MV-4-11 (cell line): ENCODE measurements at places on chromosomes 3 and 15.

DNA sequence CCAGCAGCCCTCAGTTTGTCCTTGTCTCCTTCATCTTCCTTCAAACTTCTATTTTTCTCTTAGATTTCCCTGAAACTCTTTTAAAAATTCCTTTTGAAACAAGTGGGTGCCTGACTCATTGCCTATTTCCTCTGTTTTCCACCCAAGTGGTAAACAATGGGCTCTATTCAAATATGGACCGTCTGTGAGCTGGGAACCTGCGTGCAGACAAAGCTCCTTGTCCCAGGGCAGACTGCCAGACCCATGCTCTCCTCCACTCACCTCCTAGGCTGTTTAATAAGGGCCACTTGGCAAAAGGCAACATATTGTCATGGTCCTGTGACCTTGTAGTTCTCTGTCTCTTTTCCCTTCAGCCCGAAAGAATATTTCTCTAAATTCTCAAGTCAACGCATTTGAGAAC is 332.7 kb upstream of the THBS1 start:
- DNase-seq, result no peak

GRCh38 chr3:13976469-13976868 is 96.6 kb upstream of the WNT7A start:
- DNase-seq, result peak; percentile 40

DNA sequence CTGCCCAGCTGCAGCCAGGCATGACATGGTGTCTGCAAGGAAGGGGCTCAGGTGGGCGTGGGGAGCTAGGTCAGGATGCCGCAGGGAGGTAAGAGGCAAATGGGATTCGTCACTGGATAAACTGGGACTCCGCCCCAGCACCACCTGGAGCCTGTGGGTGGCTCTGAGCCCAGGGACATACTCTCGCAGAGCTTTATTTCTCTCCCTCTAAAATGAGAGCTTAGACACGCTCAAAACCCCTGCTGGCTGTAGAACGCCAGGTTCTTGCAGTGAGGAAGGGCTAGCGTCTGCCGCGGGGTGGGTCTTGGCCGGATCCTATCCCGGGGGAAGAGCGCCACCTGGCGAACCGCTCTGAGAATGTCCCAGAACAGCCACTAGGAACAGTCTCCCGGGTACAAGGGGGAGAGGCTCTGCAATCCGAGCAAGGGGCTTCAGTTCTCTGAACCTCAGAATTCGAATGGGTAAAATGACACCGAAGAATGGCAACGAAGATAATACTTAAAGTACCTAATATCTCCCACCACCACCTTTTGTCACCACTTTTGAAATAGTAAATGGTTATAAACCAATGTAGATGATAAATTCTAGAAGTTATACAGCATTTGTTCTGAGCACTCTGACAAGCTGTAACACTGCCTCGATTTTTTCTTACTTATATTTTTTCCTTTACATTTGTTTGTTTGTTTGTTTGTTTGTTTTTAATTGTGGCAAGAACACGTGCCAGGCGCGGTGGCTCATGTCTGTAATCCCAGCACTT is 53.2 kb upstream of the SRGAP3 start:
- peak; percentile 59 for DNase-seq

- DNase-seq, result no peak
These were observed 2.1 kb downstream of the ANKUB1 start for GRCh38 chr3:149790268-149790667.

DNA sequence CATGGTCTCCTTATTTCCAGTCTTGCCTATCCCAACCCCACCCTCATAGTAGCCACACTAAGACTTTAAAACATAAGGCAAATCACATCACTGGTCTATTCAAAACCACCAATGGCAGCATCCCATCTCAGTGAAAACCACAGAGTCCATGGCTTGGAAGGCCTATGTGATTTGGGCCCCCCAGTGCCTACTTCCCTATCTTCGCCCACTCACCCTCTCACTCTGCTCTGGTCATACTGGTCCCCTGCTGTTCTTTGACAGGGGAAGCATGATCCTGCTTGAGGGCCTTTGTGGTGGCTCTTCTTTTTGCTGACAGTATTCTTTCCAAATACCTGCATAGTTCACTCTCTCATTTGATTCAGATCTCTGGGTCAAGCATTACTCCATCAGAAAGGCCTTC is 3.3 kb downstream of the GTF2A2 start:
- DNase-seq, result peak; percentile 63

- no peak for DNase-seq
These were observed 25.0 kb downstream of the CTNNB1 start for GRCh38 chr3:41224120-41224806.

DNA sequence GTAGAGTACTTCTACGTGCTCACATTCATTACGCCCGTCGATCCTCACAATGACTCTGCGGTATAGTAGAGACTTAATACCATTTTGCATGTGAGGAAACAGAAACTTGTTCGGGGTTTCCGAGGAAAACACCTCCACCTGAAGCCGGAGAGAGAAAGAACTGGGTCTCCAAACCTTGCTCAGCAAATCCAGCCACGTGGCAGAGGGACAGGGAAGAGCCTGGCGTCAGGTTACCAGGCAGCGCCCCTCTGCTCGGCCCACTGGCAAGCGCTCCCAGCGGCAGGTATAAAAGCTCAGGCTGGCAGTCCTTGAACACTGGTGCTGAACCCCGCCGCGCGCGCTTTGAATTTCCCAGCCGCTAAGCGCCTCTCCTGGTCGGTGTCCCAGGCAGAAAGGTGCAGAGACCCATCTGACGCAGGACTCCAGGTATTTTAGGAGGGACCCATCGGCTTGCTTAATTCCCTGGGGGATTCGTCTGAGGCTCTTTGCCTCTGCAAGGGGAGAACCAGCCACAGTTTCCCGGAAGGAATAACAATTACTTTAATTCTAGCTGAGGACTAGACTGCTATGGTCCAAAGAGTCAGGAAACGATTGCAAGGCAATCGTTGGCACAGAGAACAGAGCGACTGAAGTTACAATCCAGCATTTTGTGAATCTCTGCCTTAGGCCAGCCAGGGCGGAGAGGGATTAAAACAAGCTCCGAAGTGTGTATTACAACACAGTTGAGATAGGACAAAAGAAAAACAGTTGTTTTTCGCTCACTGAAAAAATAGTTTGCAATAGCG is at the start of gene C2CD4A:
TSS of gene C2CD4A (plus strand) at position 315 of the 785 bp plus-strand sequence. CDS start 637 bp downstream, outside the sequence.
- DNase-seq, result no peak

- DNase-seq, result no peak
These were observed 17.5 kb downstream of the POPDC2 start for GRCh38 chr3:119642746-119643473.

DNA sequence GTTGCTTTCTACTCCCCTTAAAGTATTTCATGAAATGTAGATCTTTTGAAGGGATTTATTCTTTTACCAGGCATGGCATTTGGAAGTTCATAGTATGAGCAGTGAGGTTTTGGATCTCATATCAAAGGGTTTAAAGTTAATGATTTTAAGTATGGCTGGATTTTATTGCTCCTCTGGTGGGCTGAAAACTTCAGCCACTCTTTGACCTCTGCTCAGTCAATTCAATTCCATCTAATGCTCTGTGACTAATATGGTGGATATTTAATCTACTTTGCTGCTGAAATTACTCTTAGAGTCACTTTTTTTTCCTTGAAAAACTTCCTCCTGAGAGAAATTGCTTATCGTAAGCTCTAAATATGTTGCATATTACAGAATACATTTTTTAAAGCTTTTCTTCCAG is 218.6 kb downstream of the NR2F2 start:
- DNase-seq, result no peak

GRCh38 chr3:39189959-39190269 is 2.5 kb downstream of the XIRP1 start:
- peak; percentile 57 for DNase-seq

DNA sequence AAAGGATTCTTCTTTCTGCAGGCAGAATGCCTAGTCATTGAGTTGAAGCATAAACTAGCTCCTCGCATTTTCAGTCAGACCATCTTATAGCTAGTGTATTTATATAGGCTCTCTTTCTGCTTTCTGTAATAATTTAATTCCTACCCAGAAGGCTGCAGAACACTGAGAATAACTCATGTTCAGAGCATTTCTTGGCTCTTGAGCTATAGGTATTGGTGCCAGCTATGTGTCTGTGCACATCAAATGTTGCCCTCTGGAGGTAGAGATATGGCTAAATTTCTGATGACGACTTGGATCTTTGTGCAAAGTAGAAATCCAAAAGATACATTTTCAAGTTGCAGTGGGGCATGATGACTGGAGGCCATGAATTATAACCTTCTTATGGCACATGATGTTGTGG is 336.2 kb upstream of the TPM1 start:
- DNase-seq, result no peak

DNA sequence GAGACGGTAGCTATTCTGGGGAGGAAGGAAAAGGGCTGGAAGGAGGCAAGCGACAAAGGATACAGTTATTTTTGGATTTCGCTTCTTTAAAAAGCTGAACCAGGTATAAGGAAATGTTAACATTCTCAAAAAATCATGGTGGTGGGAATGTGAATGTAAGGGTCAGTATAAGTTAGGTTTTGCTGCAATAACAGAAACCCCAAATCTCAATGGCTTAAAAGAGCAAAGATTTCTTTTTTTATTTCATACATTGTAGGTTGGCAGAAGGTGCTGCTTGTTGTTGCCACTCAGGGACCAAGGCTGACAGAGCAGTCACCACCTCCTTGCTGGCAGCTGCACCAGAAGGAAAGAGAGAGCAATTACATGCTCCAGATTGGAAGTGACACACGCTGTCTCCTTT is 176.3 kb upstream of the LPP start:
- no peak for DNase-seq

DNA sequence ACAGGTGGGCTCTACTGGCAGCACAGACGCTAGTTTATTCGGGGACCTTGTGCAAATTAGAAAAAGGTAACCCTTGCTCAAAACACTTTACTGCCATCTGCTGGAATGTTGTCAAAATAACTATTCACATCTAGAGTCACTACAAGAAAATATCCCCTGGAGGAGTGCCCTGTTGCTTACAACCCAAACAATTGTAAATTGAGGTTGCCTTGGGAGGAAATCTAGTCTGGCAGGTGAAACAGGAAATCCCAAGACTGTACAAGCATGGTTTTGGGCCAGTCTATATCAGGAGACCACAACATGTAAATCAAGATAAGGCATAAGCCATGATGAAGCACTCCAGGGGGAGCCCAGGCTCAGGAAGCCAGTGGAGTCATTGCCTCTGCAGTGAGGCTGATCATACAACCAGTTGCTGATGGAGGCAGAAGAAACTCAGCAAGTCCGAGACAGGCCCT is 136.8 kb upstream of the ACP3 start:
- DNase-seq, result peak; percentile 36
